Stimulated activated CD4-positive, alpha-beta T cell treated with anti-CD3 and anti-CD28 coated beads, Interleukin-1b, Interleukin-23, amount 100 ng/mL, for 1 hour (primary cell): ENCODE measurements at places on chromosomes 6 and 20.

GRCh38 chr6:142913511-142914047, 31.4 kb downstream of the HIVEP2 start:
- DNase-seq: no peak

GRCh38 chr20:48017509-48017908, 232.2 kb upstream of the SULF2 start:
- no peak for DNase-seq

- no peak for DNase-seq
These were observed 572 bp downstream of the SLC2A4RG start for GRCh38 chr20:63740070-63740626.

GRCh38 chr6:150894935-150895552, 29.5 kb downstream of the MTHFD1L start:
- no peak for DNase-seq

DNA sequence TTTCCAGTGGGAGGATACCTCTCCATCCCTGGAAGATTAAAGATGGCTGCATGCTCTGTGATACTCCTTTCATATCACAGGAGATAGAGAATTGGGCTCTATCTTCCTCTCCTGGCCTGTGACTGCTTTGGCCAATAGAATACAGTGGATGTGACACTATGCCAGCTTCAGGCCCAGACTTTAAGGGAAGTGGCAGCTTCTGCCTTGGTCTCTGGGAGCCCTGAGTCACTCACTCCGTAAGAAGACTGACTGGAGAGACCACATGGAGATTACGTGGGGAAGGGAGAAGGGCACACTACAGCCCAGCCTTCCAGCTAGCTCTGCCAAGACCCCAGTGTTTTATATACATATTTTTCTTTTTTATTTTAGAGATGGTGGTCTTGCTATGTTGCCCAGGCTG, 10.4 kb upstream of the MMP9 start:
- DNase-seq: no peak

DNA sequence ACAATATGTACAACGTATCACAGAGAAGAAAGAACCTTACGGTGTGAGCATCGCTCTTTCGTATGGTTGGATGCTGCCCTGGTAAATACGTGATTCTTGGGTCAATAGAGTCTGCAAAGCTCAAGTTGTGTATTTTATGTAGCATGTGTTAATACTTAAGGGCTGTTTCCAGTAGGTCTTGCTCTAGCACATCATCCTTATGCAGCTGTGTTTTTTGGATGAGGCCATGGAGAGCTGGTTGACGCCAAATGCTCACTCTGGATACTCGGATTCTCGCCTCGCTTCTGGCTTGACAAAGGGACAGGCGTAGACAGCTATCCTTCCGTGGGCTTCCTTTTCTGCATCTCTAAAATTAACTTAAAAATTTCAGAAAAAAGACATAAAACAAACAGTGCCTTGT, 38.9 kb downstream of the SNRNP48 start:
- DNase-seq: no peak

GRCh38 chr20:23021951-23022350, 13.2 kb upstream of the SSTR4 start:
- no peak for DNase-seq

- DNase-seq: no peak
These were observed 96.3 kb downstream of the GJA1 start for GRCh38 chr6:121531658-121532169.

DNA sequence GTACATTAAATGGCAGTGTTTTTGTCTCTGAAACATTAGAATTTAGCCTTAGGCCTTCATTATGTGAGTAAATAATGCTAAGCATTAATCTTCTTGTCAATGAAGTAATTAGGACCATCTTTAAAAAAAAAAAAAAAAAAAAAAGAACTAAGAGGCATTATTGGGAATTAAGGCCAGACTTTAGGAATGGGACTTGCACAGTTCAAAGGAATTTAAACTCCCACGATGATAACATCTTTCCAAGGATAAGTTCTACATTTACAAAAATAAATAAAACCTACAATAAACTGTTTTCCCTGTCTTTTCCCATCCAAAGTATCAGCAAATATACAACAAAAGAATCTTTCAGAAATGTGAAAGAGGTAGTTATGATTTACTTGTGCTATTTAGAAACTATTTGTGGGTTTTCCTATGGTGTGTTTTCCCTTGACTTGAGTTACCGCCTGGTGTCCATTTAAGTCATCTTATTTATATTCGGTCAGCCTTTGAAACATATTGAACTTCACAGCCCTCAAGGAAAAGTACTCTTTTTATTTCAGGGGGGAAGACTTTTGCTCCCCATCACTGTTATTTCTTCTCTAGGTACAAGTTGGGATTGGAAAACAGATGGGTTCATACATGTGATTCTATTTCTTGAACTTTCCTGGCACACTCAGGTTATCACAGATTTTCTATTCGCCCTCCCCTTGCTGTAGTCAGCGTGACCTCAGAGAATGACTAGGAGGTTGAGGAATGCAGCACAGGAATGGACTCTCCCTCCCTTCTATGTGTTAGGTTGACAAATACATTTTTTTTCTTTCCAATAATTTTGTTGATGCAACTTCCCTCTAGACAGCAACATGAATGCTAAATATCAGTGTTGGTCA, 13.6 kb downstream of the STMND1 start:
- DNase-seq: no peak

GRCh38 chr6:128694303-128695009, 174.1 kb upstream of the PTPRK start:
- no peak for DNase-seq

DNA sequence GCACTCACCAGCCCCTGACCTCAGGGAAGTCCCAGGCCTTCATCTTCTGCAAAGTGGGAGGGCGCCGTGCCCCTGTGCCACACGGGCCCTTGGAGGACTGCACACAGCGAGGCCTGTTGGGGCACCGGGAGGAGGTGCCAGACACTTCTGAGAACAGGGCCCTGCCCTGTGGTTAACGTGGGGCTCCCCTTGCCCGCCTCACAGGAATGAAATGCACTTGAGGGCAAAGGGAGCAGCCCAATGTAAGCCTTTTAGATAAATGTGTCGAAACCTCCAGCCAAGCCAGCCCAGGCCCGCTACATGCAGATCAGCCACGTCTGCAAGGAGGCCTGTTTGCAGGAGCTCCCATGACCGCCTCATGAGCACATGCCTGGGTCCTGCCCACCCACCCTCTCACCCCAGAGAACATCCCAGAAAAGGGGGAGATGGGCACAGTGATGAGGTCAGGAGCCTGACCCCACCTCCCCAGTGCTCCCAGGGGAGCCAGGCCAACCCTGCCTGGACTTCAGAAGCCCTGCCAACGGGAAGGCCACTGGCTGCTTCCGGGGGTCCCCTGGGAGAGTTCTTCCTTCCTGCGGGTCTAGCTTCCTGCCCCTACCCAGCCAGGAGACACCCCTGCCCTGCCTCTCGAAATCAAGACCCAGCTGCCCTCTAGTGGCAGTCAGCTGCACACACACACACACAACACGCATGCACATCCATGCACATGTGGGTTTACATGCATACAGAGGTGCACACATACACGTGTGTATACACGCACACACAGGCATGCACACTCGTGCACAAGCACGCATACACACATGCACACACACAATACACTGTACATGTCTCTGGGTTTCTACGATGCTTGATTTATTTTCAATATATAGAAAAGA, 178.7 kb downstream of the TAF4 start:
- peak; percentile 3 for DNase-seq

GRCh38 chr20:32333988-32334885, 23.9 kb upstream of the ASXL1 start:
- no peak for DNase-seq

GRCh38 chr6:72916906-72917305, 295.0 kb downstream of the KCNQ5 start:
- DNase-seq: no peak

DNA sequence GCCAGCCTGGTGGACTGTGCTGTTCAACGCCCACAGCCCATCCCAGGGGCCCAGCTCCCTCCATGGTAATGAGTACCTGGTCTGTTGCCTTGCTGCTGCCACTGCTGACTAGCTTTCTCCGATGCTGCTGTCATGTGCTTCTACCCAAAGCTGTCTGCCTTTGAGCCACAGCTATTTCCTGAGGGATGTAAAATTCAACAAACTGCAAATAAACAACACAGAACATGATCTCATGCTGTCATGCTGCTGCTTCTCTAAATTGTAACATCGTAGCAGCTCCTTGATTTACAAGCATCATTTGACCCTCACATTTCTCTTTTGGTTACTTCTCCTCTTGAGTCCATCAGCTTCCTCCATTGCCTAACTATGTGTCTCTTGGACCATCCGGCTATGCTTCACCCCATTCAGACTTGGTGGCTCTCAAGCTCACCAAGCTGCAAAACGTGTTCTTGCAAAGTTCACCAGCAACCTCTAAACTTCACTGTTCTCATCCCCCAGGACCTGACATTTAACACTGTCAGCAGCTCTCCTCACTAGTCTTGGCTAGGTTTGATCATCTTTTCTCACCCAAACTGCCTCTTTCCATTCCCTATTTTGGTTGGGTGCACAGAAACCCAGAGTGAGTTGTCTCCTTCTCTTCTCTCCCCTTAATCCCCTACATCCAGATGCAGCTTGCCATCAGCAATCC, 54.6 kb downstream of the FYN start:
- no peak for DNase-seq

- DNase-seq: no peak
These were observed 8.4 kb upstream of the STK35 start for GRCh38 chr20:2093159-2093781.

GRCh38 chr6:73798592-73798991, 102.6 kb downstream of the CD109 start:
- DNase-seq: no peak

DNA sequence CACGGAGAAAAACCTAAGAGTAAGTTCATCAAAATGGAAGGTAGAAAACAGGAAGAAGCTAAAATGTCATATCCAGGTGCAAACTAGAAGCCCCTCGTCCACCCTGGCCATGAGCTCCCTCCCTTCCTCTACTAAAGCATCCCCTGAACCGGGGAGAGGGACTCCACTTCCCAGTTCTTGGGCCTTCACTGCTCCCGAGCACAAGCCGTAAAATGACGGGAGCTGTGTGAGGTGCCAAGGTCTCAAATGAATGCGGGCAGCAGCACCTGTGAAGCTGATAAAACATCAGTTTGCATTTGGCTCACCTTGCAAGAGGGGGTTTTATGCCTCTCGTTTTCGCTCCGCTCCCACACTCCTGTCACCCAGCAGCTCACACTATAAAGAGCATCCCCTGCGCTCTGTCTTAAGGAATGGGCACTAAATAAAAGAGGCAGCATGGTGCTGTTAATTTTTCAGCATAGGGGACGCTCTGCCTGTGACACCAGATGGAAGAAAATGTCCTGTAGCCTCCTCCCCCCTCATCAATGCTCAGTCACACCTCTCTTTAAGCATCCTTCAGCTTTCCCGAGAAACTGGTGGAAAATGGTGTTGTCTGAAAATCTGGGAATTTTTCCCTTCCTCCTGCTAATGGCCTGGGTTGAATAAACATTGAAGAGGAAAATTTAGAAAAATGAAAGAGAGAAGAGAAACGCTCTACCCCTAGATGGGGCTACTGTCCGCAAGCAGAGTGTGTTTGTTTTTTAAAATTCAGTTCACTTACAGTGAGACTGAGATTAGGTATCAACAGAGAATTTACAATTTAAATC, 563.0 kb upstream of the AGPAT4 start:
- DNase-seq: no peak

DNA sequence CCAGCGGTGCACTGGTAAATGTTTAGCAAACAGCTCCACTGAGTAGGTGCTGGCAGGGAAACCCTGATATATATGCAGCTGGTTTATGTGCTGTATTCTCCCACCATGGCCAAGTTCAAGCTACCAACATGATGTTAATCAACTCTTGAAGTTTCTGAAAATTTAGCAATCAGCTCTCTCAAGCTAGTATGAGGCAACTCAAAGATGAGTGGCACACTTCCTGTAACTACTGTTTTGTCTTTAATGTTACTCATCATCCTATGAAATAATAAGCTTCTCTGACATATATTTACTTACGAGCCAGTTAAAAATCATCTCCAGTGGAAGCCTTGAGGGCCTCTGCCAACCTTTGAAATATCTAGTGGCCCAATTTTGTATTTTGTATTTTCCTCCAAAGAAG, 54.7 kb downstream of the TRMT6 start:
- DNase-seq: no peak

DNA sequence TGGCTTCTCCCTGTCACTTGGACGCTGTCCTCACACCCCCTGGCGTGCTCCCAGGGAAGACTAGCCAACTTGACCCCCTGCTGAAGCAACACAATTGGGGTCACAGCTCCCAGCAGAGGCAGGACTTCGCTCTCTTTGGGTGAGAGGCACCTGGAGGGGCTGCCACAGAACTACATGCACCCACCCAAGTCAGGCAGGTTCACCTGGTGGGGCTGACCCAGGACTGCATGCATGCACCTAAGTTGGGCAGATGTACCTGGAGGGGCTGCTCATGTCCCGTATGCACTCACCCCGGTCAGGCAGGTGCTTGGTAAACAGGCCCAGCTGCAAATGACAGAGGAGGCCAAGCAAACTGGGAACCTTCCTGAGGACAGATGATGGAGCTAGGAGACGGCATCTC, 154.3 kb upstream of the RPS6KA2 start:
- no peak for DNase-seq

- no peak for DNase-seq
These were observed 25.8 kb downstream of the ANKRD6 start for GRCh38 chr6:89458704-89459103.

GRCh38 chr20:58605292-58606065, 45.6 kb upstream of the STX16 start:
- DNase-seq: no peak

GRCh38 chr6:158324136-158324535, 11.9 kb downstream of the TULP4 start:
- no peak for DNase-seq

- DNase-seq: no peak
These were observed 848.2 kb downstream of the DHX35 start for GRCh38 chr20:39810309-39810708.

GRCh38 chr20:50193199-50193835, 2.7 kb downstream of the CEBPB start:
- no peak for DNase-seq

DNA sequence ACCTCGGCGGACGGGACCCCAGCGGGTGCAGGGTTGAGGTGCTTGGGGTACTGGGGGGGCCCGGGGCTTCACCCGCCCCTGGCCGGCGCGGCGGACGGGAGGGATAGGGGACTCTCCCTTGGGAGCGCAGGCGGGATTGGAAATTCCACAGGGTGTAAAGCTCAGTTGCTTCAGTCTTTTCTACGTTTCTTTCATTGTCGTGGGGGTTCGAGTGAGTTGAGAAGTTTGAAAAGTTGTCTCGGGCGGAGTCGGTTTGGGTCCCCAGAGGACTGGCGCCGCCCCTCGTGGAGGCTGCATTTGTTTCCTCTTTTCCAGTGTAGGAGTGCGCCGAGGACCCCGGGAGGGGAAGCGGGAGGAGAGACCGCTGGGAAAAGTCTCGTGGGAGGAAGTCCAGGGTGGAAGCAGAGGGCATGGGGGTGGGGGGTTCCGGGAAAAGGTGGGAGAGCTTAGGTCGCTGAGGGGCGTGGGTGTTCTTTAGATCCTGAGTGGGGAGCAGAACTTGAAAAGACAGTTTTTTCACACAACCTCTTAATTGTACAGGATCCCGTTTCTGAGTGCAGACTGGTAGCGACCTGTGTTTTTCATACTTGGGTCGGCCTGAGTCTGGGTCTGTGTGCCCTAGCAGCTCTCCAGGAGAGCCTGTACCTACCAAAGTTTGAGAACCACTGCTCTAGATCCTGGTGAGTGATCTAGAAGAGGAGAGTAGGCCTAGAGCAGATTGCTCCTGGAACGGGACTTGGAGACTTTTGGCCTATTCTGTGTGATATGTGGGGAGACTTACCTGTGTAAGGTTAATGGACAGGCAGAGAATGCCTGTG, 495 bp downstream of the FAM83B start:
- no peak for DNase-seq
